ENCODE measurements at places on chromosomes 11 and 22.

DNA sequence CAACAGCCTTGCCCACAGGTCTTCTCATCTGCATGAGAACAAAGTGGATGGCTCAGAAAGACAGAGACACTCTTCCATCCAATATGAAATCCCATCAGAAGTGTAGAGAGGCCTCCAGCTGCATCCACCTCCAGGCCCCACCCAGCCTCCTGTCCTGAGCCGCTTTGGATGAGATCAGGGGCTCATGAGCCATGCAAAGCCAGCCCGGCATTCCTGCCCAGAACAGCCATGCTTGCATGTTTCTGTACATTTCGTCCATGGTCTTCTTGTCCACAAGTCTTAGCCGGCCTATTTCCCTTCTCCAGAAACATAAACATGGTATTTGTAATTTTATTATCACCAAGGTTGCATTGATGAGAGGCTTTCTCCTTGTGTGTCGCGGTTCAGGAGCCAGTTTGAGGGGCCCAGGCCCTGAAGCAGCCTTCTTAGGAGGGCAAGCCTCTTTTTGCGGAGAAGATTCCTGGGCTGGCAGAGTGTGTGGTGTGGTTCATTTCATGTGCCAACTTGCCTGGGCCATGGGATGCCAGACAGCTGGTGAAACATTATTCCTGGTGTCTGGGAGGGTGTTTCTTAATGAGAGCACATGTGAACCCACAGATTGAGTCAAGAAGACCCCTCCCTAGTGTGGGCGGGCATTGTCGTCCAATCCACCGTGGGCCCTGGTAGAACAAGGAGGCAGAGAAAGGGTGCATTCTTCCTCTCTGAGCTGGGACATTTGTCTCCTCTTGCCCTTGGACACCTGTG, 928.9 kb downstream of the TBC1D22A start:
- no peak for DNase-seq

DNA sequence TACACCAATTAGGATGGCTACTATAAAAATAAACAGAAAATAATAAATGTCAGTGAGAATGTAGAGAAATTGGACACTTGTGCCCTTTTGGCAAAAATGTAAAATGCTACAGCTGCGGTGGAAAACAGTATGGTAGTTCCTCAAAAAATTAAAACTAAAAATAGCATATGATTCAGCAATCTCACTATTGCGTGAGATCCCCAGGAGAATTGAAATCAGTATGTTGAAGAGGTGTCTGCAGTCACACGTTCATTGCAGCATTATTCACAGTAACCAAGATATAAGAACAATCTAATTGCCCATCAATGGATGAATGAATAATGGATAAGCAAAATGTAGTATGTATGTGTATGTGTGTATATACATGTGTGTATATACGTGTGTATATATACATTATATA, 6.8 kb downstream of the OR52N2 start:
- no peak for DNase-seq

GRCh38 chr11:2991452-2992233, 486 bp downstream of the NAP1L4 start:
- DNase-seq = no peak

GRCh38 chr22:22935546-22936157, 48.0 kb downstream of the IGLL5 start:
- DNase-seq = no peak

DNA sequence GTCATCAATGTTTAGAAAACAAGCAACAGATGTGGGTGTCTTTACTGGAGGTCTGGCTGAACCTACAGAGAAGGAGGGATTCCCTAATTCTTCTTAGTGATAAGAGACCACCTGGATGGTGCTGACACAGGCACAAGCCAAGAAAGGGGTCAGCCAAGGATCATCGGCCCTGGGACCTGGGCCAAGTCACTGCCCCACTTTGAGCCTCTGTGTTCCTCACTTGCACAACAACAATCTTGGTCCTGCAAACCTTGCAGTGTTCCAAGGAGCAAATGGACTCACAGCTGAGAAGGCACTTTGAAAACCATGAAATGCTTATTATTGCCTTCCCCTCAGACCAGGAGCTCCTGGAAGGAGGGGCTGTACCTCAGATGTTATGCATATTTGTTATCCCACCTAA, 7.0 kb upstream of the KCNE3 start:
- DNase-seq = no peak

DNA sequence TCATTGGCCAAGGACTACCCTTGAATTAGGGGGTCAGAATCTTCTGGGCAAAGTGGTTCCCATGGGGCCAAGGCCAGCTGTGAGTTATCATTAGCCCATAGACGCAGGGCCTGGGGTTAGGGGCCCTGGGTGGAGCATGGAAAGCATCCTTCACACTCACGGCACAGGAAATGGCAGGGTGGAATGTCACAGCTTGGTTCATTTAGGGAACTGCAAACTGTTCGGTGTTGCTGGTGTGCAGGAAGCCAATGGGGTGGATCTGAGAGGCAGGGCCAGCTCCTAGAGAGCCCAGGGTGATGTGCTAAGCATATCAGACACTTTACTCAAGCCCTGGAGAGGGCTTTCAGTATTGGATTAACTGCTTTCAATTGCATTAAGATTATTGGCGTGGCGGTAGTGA, 42.9 kb downstream of the TECTA start:
- no peak for DNase-seq

DNA sequence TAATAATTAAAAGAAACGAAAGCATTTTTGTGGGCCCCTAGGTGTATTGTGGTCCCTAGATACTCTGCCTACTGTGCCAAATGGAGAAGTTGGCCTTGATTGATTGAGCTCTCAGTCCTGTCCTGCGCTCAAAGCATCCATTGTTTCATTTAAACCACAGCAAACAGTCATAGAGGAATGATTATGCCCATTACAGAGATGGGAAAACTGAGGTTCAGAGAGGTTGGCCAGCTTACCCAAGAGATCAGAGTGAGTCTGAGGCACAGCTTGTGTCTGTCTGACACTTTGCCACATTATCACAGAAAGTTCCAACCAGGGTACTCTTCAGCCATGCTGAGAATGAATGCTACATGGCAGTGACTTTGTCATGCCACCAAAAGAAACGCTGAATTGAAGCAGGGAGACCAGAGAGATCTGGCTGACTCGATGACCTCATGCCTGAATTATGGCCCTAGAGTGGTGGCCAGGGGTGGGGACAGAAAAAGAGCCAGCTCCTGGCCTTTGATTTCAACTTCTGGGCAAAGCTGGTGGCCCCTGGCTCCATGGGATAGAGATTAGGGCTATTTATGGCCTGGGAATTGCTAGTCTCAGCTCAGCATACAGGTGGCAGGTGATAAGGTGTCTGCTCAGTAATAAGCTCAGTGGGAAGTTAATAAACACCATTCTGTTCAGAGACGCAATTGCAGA, 180.5 kb downstream of the MIAT start:
- no peak for DNase-seq

DNA sequence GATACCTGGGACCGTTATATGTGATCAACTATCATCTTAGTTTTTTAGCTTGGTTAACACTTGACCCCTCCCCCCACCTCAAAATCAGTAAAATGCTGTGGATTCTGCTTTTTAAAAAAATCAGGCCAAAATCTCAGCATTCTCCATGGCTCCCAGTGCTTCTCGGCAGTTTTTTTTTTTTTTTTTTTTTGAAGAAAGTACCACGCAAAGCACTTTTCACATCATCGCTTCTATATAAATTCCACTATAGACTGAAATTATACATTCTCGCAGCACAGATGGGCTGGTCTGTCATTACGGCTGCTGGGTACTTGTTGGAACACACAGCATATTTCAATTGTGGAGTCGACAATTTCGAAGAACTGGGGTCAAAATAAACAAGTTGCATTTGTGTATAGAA, 67.7 kb upstream of the PPARA start:
- no peak for DNase-seq

DNA sequence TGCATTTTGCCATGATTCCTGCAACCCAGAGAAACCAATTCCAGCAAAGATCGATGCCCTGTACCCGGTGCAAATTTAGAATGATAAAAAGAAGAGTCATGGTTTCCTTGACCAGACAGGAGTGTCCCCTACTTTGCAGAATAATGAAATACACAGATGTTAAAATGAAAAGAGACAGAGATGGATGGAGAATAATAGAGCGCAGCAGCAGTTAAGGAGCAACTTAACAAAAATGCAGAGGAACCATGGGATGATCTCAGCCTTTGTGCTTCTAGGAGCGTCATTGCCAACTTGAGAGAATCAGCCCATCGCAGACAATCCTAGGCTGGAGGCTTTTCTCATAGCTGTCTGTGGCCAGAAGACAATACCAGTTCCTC, 127.1 kb downstream of the LDLRAD3 start:
- no peak for DNase-seq

DNA sequence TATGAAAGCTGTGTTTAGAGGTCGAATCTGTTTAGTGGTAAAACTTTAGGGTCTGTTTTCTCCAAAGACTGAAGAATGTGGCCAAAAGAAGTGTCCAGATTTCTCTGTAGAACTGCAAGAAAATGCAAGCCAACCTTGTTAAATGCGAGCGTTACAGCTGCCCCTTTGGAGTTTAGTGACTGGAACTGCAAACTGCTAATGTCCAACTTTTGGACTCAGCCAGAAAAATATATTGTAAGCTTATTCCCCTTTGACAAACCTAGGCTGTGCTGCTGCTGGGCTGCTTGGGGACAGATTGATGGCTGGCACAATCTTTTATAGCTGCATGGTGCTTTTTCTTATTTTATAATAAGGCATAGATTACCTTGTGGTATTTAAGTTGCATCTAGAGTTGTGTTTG, 3.9 kb downstream of the TEAD1 start:
- DNase-seq = no peak

DNA sequence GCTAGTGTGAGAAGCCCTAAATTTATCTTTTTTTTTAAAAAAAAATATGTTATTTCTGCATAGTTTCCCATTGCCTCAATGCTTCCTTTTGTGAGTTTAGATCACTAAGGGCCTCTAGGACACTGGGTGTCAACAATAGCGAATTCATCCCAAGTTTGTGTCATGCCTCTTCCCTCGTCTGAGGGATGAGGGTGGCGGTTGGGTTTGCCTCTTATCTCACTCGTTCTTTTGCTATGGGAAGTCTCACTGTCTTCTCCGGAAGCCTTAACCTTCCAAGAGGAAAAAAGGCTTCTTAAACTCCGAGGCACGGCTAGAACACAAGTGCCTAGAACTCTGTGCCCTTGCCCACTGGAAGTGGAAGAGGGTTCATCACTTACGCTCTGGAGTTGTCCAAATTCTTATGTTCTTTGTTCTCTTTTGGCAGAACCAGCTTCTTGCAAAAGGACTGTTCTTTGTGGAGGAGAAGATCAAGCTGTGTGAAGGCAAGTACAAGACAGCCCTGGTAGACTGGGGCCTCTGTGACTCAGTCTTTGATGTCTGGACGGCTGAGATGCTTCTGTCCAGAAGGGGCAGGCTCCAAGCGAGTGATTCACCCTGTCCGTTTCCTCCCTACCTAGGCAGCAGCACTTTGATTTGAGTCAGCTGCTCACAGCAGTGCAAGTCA, 78.5 kb downstream of the TRAF6 start:
- DNase-seq = peak; percentile 92

DNA sequence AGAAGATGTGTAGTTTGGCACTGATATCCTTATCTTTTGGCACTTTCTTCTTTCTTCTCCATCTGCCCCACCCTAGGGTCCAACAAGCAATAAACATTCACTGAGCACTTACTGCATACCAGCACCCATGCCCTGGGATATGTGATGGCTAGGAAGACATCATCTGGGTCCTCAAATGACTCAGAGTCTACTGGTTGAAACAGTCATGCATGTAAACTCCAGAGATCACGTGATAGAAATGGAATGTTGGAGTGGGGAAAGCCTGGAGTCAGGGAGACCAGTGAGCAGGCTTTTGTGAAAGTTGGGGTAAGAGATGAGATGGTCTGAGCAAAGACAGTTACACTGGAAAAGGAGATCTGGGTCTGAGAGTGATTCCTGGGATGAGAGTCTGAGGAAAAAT, 724.9 kb upstream of the TENM4 start:
- DNase-seq = no peak

- DNase-seq = no peak
These were observed 46.2 kb downstream of the BLID start for GRCh38 chr11:122069707-122070360.

DNA sequence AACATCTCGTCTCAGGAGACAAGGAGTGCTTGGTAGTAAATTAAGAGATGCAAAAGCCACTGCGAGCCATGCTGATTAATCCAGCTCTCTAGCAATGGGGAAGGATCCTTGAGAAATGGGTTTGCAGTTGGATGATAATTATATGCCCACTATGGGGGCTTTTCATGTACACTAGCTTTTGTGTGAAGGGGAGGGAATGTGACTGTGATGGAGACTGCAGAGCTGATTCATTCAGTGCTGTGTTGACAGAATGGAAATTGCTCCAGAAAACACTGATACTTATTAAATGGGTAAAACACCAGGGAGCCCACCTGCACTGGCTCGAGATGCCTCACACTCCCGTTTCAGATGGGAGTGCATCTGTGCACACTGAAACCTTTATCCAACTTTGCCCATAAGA, 37.0 kb upstream of the KIRREL3 start:
- DNase-seq = no peak

DNA sequence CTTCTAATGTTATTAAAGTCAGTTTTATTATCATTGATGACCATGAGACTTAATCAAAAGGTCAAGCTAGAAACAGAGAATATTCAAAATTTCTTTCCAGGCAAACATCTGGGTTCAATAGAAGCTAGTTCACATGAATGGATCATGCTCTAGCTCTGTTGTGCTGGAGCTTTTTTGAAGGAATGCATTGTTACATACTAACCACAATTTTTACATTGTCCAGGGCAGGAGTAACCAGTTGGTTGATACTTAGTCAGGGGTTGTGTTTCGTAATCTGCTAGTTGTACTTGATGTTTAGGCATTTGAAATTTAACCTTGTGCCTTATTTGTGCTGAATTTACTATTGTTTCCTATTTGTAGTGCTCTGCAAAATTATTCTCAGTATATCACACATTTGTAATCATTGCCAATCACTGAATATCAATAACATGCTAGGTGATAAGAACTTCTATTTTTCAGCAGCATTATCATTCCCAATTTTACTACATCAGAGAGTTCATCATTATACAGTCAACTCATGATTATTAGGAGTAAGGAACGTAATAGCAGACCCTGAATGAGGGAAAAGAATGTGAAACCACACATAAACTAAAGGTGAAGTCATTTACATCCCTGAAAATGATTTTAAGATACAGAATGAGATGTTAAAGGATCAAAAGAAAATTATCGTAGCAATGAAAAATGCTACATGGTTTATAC, 23.2 kb downstream of the NF2 start:
- DNase-seq = no peak

DNA sequence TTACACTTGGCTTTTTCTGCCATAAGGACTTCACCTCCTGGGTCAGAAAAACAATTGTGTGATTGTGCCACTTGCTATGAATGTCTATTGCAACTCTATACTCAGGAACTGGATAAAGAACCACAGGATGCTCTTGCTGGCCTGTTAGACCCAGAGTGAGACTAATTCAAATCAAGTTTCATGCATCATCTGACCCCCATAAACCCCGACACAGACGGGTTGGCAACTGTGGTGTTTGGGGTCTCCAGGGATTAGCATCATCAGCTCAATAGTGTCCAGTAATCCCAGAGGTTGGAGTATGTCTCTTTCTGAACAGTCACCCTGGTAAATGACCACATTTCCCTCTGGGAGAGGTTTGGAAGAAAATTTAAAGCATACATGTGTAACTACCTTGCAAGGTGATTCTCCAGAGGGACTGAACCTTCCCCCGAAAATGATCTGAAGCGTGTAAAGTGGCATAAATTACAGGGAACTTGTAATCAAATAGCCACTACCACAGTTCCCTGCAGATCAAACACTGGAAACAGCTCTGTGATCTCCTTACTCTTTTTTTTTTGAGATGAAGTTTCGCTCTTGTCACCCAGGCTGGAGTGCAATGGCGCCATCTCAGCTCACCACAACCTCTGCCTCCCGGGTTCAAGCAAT, 1097.6 kb downstream of the TBC1D22A start:
- no peak for DNase-seq
